ENCODE measurements at places on chromosomes 3 and 15. TPM values are rescaled to one million over a fixed set of nuclear protein-coding genes. Genes with fewer than 3 reads are reported as not detected.

The FSTL1 gene
- 0.35 TPM for total RNA-seq

GRCh38 chr3:112811131-112811884 is 35.4 kb downstream of the CD200R1L start:
- DNase-seq = no peak

DNA sequence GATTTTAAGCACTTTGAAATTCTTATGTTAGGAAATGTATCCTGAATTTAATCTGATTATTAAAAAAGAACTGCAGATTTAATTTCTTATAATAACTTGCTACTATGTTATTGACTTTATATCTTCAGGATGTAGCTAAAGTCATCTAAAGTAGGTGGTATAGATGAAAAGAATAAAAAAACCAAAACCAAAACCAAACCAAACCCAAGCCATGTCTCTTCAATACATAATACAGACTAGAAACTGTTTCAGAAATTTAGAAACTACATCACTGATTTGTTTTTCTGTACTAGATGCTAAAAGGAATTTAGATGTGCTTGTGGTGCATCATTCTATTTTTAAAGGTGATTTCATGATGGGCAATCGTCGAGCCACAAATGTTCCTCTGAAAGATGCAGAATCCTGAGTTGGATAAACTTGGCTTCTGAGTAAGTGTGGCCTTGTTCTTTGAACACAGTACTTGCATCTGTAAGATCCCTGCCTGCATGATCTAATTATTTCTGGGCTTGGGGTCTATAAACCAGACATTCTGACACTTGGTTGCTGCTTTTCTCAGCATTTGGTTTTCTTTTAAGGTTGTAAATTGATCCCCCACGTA is 287.1 kb upstream of the SUCLG2 start:
- no peak for DNase-seq

DNA sequence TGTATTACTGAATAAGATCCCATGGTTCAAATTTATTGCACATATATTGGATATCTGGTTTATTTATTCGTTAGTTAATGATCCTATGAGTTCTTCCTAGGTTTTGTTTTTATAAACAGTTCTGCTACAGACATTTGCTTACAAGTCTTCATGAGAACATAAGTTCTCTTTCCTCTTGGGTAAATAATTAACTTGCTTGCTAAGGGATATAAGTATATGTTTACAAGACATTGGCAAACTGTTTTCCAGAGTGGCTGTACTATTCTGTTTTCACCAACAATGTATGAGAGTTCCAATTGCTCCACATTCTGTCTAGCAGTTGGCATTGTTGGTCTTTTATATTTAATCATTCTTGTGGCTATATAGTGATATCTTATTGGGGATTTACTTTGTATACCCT is 341.8 kb upstream of the GBE1 start:
- no peak for DNase-seq
